Stimulated activated CD4-positive, alpha-beta T cell treated with anti-CD3 and anti-CD28 coated beads, TNF-alpha, amount 100 ng/mL, for 48 hours (primary cell): ENCODE measurements at places on chromosomes 2 and 18.

DNA sequence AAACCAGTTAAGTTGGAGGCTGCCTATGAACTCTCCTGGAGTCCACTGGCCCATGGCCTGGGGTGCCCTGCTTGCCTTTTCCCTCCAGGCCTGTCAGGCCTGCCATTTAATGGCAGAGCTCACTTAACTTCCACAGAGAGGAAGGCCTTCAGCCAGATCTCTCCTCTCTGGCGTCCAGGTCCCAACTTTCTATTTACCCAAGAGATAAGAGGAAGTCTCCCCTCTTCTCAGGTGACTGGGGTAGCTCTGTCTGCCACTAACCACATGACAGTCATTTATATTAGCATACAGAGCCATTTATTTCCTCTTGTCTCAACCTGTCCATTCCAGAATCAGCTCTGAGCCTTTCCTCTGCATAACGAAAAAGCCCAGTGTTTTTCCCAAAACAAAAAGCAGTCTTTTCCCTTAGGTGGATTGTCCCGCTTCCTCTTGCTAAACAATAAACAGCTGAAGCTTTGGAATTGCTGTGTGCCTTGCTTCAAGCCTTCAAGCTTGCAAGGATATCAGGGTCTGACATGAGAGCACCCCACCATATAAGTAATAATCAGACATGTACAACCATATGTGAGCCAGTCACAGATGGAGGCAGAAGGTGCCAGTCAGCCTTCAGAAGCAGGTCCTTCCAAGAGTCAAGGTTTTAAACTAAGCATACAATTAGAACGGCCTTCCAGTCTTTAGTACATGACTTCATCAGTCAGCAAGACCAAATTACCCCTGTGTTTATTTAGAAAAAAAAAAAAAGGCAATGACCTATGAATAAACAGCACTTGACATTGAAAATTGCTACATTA is 71.2 kb upstream of the STPG4 start:
- no peak for DNase-seq

DNA sequence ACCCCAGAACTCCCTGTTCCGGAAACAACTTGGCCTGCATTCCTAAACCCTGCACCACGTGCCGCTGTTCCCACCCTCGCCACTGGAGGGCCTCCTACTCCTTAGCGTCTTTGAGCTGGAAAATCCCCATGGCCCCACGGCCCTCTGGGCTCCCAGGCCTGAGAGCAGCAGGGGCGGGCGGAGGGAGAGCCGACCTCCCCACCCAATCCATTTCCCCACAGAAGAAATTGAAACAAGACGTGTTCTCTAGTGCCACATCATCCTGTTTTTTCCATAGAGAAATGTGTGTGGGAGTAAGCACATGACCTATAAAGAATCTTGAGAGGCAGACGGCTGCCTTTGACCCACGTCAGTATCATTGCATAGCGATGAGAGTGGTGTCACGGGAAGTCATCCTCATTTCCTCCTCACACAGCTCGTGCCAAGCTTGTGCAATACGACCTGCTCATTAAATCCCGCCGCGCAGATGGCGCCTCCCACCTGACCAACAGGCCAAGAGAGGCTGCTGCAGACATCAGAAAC is 79.2 kb downstream of the LAMA1 start:
- no peak for DNase-seq

- DNase-seq = no peak
Measured at GRCh38 chr18:28995319-28995718, 818.4 kb upstream of the CDH2 start.

GRCh38 chr18:41939326-41939725 is 15.7 kb upstream of the PIK3C3 start:
- DNase-seq = no peak

- DNase-seq = no peak
Measured at GRCh38 chr2:57490741-57491140, 555.9 kb upstream of the VRK2 start.

DNA sequence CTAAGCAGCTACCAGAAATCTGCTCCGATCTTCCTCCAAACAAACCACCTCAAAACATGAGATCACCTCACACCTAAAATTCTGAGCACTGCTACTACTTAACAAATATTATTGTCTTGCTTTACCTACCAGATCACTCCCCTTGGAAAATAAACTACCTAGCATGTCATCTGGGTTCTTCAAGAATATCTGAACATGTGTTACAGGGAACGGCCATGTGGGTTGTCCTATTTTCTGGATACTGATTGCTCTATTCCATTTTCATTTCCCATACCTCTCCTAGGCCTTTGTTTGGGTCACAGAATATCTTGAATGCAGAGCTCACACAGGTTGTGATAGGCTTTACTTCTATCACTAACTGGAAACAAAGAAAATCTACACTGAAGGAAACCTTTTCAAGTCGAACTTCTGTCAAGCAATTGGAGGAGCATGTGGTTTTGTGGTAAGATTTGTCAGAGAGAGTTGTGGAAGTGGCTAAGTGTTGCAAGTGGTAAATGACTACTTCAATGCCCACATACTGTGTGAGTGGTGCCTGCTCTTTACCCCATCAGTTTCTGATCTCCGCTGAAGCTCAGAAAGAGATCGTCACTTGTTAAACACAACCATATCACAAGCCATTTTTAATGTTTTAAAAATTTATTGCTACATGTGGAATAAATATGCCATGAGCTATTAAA is 739.1 kb upstream of the ZEB2 start:
- no peak for DNase-seq

DNA sequence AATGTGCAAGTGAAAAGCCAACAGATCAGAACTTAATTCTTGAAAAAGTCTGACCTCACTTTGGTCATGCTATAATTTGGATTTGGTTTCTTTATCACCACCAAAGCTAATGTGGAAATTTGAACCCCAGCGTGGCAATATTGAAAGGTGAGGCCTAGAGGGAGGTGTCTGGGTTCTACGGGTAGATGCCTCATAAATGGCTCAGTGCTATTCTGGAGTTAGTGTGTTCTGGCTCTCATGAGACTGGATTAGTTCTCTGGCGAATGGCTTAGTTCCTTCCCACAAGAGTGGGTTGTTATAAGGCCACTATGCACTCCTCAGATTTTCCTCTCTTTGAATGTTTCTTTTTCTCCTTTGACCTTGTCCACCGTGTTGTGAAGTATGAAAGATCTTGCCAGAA is 22.3 kb downstream of the ORC4 start:
- no peak for DNase-seq

DNA sequence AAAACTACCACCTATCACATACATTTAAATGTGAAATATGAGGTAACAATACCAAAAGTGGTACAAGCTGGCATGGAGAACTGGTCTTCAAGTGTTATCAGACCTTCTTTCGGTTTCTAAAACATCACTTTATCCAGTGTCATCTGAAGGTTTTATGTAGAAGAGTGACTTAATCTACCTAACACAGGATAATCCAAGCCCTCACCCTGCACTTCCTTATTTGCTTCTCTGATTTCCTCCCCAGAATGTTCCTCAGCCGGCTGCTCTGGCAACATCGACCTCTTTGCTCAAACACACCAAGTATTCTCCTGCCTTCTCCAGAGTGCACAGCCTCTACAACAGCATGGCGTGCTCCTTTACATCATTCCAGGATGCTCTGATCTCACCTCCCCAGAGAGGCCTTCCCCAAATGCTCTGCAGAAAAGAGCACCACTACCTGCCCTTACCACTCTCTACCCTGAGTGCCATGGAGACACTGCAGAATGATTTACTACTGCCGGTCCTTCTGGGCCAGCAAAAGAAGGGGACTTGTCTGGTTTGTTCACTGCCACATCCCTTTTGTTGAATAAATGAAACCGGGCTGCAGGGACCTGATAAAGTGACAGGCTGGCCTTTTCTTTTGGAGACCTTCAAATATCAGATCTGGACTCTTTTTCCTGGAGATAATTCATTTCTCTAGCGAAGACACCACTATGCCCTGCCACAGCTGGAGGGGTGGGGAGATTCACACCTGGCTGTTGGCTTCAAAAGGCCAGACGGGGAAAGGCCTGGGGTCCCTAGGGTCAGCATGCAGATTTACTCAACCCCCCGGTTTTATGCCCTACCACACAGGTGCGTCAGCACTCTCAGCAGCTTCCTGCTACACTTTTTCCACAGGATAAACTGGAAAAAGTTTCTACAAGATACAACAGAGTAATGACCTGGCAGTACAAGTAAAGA is 42.0 kb downstream of the TTR start:
- DNase-seq = no peak

- peak; percentile 20 for DNase-seq
Measured at GRCh38 chr2:109402980-109403840, 210.6 kb downstream of the SEPTIN10 start.

GRCh38 chr2:62505109-62505749 is 766 bp downstream of the TMEM17 start:
- DNase-seq = no peak

GRCh38 chr2:108538000-108538625 is 3.8 kb downstream of the LIMS1 start:
- no peak for DNase-seq

- no peak for DNase-seq
Measured at GRCh38 chr2:181781078-181781786, 100.9 kb upstream of the NEUROD1 start.

- DNase-seq = no peak
Measured at GRCh38 chr2:238502088-238502810, 75.5 kb downstream of the ASB1 start.

DNA sequence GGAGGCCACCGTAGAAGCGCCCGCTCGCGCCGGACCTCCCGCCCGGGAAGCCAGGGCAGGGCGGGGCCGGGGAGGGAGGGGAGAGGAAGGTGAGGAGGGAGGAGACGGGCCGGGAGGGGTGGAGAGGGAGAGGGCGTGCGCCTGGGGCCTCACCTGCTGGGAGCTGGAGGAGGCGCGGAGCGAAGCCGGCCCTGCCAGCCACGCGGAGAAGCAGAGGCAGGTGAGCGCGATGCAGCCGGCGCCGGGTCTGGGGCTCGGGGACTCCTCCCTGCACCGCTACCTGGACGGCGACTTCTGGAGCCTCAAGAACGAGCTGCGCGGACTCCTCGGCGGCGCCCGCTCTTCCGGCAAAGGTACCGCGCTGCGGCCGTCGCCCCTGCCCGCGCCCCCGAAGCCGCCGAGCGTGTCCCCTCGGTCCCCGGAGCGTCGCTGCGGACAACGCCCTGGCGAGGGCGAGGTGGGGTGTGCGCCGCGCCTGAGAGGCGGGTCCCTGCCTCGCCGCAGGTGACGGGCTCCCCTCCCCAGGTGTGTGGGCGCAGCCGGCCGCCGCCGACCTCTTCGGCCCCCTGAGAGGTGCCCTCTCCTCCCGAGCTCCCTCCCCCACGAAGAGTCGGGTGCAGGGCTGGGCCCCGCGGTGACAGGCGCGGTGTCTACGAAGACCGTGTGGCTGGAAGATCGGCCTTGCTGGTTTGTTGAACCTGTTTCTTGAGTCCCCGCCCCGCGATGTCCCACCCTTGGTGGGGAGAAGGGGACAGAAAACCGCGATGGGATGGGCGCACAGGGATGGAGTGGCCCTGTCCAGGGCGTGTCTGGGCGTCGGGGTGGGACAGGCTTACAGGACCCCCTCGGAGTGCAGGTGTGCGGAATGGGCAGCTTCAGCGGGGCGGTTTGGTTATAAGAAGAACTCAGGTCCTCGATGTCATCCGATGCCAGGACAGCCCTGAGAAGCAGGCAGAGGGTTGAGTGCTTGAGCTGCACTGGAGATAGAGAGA is at the start of gene ACOXL:
TSS of gene ACOXL (plus strand) at position 152 of the 992 bp plus-strand sequence. CDS start 35,817 bp downstream, outside the sequence.
- no peak for DNase-seq
